ENCODE measurements at places on chromosomes 2 and 18.

GRCh38 chr2:23606968-23607367 is 222.0 kb downstream of the KLHL29 start:
- DNase-seq = peak; percentile 69

- no peak for DNase-seq
Measured at GRCh38 chr2:235232449-235233433, 261.1 kb upstream of the AGAP1 start.

GRCh38 chr2:183903026-183903425 is 695.3 kb upstream of the ZNF804A start:
- no peak for DNase-seq

DNA sequence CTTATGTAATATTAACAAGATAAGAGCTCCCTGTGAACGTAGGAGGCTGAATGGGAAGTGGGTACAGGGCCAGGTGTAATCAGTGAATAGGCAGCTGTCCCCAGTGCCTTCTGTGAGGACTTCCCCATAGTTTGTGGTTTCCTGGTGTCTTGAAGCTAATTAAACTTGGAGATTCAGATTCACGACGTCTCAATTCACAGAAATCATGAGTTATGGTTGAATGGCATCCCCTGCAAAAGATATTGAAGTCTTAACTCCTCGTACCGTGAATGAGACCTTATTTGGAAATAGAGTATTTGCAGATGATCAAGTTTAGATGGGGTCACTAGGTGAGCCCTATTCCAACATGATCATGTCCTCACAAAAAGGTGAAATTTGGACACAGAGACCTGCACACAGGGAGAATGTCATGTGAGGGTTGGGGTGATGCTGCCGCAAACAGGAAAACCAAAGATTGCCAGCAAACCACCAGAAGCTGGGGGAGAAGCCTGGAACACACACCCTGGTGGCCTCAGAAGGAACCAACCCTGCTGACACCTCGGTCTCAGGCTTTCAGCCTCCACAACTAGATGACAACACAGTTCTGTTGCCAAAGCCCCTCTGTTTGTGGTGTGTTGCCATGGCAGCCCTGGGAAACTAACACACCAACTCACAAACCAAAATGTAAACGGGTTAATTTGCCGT is 13.2 kb downstream of the ARL4C start:
- no peak for DNase-seq

- no peak for DNase-seq
Measured at GRCh38 chr2:140895378-140895777, 1235.4 kb downstream of the LRP1B start.

DNA sequence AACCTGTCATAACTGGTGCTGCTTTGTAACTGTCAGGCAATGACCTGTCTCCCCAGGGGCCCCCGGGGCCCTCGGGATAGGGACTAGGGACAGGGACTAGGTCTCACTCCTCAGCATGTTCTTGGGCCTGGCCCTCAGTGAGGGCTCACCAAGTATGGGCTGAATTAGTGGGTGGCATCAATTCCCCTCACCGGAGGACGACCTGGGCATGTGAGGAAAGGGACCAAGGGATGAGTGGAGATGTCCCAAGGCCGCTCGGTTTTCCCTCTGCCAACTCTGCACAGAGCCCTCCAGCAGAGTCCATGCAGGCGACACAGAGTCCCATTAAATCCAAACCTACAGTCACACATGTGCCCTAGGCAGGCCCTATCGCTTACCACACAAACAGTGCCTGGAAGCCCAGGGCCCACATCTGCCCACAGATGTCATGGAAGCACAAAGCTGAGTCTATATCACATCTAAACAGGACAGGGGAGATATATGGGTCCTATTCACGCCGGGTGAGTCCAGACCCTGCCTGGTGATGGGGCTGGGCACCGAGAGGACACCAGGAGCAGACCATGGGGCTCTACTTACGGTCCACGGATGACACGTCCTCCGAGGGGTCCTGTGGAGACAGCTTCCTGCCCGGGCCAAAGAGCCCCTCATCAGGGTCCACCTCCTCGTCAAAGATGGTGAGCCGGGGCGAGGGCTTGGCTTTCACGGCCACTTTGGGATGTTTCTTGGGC is 26.6 kb downstream of the HS1BP3 start:
- DNase-seq = no peak

DNA sequence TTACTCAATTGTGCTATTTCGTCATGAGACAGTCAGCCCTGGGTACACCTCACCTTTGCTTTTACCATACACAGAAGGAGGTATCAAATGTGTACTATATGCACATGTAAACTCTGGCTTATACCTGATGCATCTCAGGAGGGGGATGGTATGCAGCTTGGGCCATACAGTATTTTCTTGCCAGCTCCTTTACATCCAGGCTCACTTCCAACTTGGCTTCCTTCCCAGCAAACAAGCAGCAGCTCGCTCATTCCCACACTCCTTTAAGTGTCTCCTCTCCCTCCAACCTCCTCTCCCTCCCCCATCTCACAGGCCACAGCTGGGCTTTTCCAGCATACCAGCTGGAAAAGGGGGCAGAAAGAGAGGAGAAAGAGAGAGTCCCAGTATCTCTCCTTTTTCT is 9.6 kb downstream of the MARCHF4 start:
- peak; percentile 71 for DNase-seq

- no peak for DNase-seq
Measured at GRCh38 chr18:34287825-34288224, 63.1 kb upstream of the NOL4 start.

GRCh38 chr18:9055185-9055584 is 47.3 kb upstream of the NDUFV2 start:
- peak; percentile 86 for DNase-seq

GRCh38 chr2:215507136-215507535 is 71.3 kb upstream of the FN1 start:
- no peak for DNase-seq

GRCh38 chr2:189570570-189571031 is 10.0 kb downstream of the SLC40A1 start:
- DNase-seq = peak; percentile 67

DNA sequence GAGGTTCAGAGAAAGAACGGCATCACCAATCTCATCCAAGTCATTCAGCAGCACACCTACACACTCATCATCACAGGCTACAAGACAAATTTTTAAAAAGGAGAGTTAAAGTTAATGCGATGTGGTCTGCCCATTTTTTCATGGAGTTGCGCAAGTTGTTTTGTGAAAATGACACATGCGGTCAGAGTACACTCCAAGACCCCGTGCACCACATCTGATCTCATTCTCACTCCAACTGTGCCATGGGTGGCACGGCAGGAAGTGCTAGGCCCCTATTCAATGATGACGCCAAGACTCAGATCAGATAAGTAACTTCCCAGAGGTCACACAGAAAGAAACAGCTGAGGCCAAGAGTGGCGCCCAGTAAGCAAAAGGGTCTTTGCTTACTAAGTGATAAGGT is 119.8 kb downstream of the LAMA1 start:
- DNase-seq = no peak

DNA sequence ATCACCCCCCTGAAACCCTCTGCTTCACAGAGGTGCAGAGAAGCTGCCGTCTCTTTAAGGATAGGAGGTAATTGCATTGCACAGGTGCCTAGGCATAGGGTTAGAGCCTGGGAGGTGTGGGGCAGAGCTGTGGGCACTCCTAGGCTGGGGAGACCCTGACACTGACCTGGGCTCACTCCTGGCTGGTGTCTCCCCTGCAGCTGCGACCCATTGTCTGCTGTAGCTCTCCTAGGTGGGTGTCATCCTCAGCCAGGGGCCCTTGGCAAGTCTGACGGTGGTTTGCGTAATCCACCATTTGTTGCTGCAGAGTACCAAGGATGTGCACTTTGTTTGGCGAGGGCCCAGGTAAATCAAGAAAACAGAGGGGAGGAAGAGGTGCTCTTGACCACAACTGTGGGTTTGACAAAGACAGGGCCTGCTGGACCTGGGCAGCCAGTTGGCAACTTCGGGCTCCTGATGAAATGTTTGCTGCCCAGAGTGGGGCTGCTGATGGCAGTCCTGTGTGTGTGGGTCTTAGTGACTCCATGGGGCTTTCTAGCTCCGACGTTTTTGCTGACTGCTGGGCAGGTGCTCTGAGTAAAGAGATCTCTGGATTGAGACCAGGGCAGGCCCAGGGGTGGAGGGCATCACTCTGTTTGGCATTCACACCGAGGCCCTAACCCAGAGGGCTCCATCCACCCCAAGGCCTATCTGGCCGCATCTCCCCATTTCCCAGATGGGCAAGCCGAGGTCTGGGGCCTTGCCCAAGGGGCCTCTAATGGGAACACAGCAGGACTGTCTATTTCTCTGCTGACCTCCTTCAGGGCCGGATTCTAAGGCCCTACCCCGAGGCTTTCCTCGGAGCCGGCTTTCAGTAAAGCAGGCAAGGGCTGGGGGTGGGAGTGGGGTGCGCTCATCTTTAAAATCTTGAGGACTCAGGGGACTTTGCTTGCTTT is 67.7 kb downstream of the EDAR start:
- no peak for DNase-seq

GRCh38 chr18:46497129-46497528 is 159.9 kb downstream of the LOXHD1 start:
- peak; percentile 19 for DNase-seq

DNA sequence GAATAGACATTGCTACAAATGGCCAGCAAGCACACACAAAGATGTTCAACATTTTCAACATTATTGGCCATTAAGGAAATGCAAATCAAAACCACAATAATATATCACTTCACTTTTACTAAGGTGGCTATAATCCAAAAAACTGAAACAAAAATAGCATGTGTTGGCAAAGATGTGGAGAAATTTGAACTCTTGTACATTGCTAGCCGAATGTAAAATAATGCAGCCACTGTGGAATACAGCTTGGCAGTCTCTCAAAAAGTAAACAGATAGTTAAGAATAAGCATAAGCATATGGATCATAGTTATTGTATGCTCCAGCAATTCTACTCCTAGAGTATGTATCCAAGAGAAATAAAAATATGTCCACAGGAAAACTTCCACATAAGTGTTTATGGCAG is 192.5 kb downstream of the EN1 start:
- DNase-seq = peak; percentile 53

DNA sequence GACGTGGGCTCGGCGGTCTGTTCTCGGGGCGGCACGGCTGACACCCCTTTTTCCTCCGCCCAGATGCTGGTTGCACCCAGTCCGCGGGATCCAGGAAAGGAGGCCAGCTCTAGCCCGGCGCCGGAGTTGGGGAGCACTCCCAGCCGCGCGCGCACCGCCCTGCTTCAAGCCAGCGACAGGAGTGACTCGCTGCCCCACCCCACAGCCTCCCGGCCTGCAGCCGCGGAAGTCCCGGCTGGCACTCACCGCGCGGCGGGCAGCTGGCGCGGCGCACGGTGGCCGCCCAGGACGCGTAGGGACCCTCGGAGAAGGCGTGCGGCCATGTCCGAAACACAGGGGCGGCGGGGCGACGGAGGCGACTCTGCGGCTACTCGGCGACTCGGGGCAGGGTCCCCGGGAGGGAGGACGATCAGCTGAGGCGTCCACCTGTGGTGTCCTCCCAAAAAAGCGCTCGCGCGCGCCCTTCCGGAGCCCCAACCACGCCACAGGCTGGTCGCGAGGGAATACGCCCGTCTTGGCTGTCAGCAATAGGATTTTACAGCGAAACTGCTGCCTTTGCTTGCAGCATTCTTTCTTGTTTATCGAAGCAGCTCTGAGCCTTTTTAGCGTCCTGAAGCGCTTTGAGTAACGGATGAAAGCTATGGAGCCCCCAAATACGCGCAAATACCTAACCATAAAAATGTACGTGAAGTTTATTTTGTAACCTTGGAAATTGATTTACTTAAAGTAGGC is at the start of gene ACADL:
TSS of gene ACADL (minus strand) at position 507 of the 732 bp plus-strand sequence. CDS start at position 323, 184 bp downstream.
- DNase-seq = peak; percentile 30

GRCh38 chr2:202100176-202100575 is 27.1 kb downstream of the KIAA2012 start:
- no peak for DNase-seq

GRCh38 chr2:869357-869871 is 81.2 kb upstream of the SNTG2 start:
- no peak for DNase-seq

GRCh38 chr18:55897091-55897689 is 309.2 kb upstream of the TCF4 start:
- no peak for DNase-seq

- no peak for DNase-seq
Measured at GRCh38 chr2:118980022-118980421, 38.0 kb downstream of the MARCO start.

GRCh38 chr2:151410485-151410834 is 758 bp downstream of the RIF1 start:
- no peak for DNase-seq

GRCh38 chr2:152649997-152650396 is 67.3 kb downstream of the PRPF40A start:
- DNase-seq = no peak

GRCh38 chr2:107025869-107026380 is 140.0 kb upstream of the ST6GAL2 start:
- peak; percentile 63 for DNase-seq

DNA sequence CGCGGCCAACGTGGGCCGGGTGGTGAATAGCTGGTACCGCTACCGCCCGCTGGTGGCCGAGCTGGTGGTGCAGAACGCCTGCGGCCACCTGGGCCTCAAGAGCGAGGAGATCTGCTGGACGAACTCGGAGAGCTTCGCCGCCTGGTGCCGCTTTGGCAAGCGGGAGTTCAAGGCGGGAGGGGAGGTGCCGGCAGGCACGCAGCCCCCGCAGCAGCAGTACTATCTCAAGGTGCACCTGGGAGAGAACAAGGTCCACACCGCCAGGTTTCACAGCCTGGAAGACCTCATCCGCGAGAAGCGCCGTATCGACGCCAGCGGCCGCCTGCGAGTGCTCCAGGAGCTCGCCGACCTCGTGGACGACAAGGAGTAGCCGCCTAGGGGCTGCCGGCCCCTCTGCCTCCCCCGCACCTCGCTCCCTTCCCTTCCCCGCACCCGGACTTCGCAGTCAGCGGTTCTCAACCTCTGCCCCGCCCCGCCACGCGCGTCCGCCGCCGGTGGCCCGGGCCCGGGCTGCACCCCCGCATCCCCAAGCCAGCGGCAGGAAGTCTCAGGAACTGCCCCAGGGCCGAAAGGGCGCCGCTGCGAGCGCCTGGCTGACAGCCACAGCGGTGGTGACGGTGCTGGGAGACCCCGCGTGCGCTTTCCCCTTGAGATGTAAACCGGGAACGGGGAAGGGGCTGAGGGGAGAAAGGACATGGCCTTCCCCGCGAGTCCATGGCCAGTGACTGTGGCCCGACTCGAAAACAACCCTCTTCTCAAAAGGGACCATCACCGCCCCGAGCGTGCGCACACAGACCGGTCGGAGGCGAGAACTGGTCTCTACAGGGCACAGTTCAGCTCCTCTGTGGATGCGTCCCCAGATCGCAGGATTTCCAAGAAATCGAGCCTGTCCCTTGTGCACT is 2.2 kb downstream of the LRATD1 start:
- peak; percentile 80 for DNase-seq
